Activated naive CD8-positive, alpha-beta T cell treated with anti-CD3 and anti-CD28 coated beads for 36 hours (primary cell): ENCODE measurements at places on chromosomes 6 and 20. TPM values are rescaled to one million over a fixed set of nuclear protein-coding genes. Genes with fewer than 3 reads are reported as not detected.
A peak's percentile ranks its signal among the peaks of the same experiment; 100 is the strongest.

DNA sequence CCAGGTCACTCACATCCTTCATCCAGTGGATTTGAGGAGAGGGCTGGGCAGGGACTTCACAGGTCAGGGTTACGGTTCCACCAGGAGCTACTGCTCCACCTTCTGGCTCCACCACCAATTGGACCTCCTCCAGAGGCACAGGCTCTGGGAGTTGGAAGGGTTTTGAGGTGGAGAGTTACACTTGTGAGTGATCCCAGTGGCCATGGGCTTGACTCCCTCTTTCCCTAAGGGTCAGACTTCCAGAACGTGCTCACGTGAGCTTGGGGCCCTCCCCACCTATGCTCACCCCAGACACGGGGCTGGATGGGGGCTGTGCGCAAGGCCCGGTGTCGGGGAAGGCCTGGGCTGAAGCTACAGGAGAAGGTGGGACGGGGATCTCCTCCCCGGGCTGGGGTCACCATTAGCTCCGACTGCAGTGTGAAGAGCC, 1.5 kb downstream of the AGER start:
- no peak for DNase-seq

GRCh38 chr6:3432416-3432815, 24.4 kb downstream of the SLC22A23 start:
- DNase-seq, result no peak

DNA sequence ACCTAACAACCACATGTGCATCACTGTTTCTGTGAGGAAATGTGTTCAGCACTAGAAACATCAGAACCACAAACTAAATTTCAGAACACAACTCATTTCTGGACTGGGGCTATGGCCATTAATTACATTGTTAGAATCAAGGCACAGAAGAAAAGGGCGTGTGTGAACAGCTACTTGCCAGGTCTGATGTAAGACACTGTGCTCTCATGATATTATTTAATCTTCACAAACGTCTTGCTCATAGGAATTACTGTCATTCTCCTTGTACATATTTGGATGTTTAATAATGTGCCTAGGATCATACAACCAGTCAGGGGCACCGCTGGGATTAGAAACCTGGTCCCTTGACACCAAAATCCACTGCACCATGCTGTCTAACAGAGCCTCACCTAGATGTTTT, 14.8 kb downstream of the ADGRF1 start:
- no peak for DNase-seq

GRCh38 chr6:5995949-5996713, 10.6 kb downstream of the NRN1 start:
- no peak for DNase-seq

- DNase-seq, result no peak
These were observed 414.5 kb upstream of the HSF2 start for GRCh38 chr6:121984956-121985355.

GRCh38 chr6:138372711-138373463, 4.8 kb upstream of the SMIM28 start:
- no peak for DNase-seq

GRCh38 chr6:3222506-3223038, 4.9 kb downstream of the TUBB2B start:
- no peak for DNase-seq

DNA sequence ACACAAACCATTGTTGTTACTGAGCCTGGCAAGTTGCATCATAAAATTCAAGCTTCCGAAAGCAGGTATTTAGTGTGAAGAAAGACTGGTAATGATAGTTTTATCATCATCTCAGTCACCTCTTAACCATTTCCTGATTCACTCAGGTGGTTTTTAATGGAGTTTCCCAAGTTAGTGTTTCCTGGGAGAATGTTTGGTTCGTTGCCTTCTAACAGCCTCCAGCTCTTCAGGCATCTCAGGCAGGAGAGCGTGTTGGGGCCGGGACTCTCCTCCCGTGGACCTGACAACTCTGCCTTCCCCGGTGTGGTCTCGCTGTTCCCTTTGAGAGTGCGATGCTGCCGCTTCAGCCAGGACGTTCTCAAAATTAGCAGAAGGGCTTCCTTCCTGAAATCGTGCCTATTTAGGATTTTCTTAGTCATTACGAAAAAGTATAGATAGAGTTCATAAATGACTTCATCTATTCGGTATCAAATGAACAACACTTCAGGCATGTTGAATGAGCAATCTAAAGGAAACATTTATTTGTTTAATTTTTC, 105.0 kb upstream of the QKI start:
- DNase-seq, result no peak

- DNase-seq, result no peak
These were observed 9.2 kb upstream of the TBX18 start for GRCh38 chr6:84773431-84774156.

DNA sequence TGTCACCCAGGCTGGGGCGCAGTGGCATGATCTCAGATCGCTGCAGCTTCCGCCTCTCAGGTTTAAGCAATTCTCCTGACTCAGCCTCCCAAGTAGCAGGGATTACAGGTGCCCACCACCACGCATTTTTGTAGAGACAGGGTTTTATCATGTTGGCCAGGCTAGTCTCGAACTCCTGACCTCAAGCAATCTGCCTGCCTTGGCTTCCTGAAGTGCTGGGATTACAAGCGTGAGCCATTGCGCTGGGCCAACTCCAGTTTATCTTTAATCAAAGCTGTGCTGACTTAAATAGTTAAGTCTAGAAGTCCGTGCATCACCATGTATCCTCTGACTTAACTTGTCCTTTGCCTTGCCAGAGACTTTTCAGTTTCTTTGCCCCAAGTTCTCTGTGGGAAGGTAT, 224.3 kb downstream of the TMEM242 start:
- DNase-seq, result no peak

DNA sequence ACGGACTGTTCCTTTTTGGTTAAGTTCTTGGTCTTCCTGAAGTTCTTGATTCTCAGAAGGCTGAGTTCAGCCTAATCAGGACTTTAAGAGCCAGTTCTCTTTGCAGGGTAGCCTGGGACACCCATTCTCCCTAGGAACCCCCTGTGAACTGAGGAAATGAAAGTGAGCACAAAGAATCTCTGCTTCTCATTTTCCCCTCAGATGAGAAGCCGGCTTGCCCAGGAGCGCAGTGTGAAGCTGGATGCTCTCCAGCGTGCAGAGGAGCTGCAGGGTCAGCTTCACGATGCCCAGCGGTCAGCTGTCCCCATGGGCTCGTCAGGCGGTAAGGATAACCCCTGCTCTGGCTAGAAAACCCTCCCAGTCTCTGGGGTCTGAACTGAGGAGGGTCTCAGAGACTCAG, 34.0 kb downstream of the CD164 start:
- no peak for DNase-seq

- no peak for DNase-seq
These were observed 363.5 kb downstream of the BCKDHB start for GRCh38 chr6:80469977-80470376.

DNA sequence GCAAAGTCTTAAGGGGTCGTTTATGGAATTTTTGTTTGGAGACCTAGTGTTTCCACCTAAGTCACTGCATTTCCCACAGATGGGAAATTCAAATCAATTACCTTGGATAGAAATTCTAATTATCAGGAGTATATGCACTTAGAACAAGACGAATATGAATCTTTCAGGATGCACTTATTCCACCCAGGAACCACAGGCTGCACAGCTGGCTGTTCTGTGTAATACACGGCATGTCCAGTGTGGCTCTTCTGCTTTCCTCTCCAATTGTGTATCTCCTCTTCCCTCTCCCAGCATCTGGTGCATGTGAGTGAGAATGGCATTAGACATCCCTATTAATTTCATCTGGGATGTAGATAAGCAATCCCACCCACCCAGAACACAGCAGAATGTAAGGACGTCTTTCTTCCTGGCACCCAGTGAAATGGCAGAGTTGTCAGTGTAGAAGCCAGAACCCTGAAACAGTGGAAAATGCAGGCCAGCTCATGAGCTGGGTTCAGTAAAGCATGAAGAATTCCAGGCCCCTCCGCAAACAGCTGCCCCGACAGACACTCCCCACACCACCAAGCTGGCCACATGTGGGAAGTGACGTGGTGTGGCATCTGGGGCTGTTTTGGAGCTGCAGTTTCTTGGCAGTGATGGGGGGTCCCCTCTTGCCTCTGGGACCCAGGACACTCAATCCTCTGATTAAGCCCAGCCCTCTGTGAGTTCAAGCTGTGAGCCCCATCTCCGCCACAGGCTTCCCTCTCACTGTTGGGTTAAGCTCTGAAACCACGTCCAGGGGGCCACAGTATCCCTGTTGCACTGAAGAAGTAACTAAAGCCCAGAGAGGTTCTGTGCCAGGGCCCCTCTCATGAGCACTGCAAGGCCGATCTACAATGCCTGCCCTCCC, 180.1 kb upstream of the CST7 start:
- DNase-seq, result no peak

DNA sequence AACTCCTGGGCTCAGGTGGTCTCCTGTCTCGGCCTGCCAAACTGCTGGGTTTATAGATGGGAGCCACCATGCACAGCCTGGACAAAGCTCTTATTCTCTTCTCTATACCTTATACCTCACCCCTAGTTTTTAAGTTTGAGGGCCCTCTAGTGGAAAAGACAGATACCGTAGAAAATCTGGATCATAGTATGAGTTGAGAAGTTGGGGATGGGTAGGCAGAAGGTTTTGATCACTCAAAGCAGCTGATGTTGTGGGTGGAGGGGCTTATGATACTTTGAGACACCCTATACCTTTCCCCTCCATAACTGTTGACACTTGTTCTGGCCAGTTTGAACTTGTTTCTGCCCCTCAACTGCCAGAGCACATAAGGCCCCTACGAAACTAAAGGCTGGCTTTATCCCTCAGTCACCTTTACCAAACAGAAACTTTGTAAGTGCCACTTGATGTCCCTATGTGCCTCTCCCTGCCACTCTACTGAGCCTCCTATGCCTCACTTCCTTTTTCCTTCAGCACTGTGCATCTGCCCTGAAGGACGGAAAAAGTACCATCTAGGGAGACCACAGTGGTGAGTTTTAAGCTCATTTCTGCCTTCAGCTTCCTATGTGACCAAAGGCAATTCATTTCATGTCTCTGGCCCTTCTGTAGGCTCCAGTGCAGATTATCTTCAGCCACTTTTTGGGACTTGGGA, 28.6 kb downstream of the RALY start:
- DNase-seq, result peak; percentile 10

DNA sequence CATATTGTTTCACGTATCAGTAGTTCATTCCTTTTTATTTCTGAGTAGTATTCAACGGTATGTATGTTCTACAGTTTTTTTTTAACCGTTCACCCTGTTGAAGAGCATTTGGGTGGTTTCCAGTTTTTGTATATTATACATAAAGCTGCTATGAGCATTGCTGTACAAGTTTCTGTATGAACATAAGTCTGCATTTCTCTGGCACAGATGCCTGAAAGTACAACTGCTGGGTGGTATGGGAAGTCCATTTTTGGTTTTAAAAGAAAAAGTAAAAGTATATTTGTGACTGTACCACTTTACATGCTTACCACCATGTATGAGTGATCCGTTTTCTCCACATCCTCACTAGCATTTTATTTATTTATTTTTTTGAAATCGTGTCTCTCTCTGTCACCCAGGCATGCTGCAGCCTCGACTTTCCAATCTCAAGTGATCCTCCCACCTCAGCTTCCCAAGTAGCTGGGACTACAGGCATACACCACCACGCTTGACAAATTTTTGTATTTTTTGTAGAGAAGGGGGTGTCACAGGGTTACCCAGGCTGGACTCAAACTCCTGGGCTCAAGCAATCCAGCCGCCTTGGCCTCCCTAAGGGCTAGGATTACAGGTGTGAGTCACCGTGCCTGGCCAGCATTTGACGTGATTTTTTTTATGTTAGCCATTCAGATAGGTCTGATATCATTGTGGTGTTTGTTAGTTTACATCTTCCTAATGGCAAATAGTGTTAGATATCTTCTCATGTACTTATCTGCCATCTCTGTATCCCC, 11.0 kb upstream of the SIM1 start:
- DNase-seq, result no peak

DNA sequence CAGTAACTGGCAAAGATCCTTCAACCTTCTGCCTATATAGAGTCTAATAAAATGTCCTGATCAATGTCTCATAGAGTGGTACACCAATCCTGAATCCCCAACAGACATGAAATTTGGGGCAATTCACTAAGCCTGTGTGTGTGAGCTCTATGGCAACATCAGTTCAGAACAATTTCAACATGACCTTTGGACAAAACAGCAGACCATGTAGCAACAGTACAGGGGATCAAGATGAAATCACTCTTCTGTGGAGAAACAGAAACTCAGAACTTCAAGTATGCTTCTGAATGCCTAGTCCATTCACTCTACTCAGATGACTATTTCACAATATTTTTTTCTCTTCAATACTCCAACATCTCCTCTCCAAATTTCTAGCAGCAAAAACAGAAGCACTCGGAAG, 49.1 kb upstream of the OPRM1 start:
- DNase-seq, result no peak

- DNase-seq, result no peak
These were observed 57.6 kb downstream of the IMPG1 start for GRCh38 chr6:76014626-76015530.

- no peak for DNase-seq
These were observed 118.6 kb downstream of the PLCB1 start for GRCh38 chr20:8250539-8251200.

GRCh38 chr6:125220712-125221111, 67.1 kb downstream of the TPD52L1 start:
- DNase-seq, result no peak

GRCh38 chr6:106702451-106703110, 73.2 kb downstream of the QRSL1 start:
- DNase-seq, result no peak

DNA sequence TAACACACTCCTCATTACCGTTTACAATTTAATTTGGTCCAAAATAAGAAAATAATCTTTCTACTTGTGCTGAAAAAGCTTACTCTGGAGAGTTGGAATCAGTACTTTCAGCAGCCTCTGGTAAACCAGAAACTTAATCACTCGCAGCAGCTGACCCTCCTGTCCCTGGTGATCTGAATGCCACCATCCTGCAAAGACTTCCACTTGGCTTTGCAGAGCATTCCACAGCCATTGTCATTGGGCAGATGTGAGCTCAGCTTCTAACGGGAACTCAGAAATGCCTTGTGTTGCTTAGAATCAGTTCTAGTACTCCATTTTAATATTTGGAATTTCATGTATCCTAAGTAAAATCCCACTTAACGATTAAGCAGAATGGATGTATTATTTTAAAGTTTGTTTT, 59.7 kb downstream of the PHACTR1 start:
- no peak for DNase-seq

GRCh38 chr20:53174454-53174853, 202.3 kb downstream of the TSHZ2 start:
- no peak for DNase-seq

Gene ECT2L
- total RNA-seq, result not detected

Gene DPPA5
- not detected for total RNA-seq

Gene TRERF1
- 6.5 TPM for total RNA-seq

Gene KIF13A
- not detected for total RNA-seq

Gene FILIP1
- total RNA-seq, result not detected

Gene SYNDIG1
- not detected for total RNA-seq

Gene CYP39A1
- not detected for total RNA-seq

Gene MOXD1
- not detected for total RNA-seq

Gene C6orf163
- total RNA-seq, result 0.98 TPM

Gene ZSWIM3
- total RNA-seq, result 3.5 TPM

Gene MOG
- not detected for total RNA-seq
